ENCODE measurements at places on chromosomes 5 and 9.

DNA sequence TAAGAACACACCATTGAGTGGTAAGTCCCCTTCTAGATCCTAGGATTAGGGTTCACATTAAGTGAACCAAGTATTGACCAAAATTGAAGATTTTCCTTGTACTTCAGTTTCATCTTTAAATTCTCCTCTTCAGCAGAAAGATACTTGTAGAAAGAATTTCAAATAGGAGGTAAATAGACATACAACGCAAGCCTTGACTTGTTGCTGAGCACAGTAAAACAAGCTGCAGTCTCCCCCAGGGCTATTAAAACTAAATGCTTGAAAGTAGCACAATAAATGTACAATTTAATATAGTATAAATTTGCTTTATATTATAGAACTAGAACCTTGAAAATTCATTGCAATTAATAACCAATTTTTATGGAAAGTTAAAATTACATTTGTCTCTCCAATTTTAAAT lies 170.1 kb upstream of the TARS1 start:
- no peak for DNase-seq

- DNase-seq, result no peak
These were observed 516.6 kb downstream of the AGTPBP1 start for GRCh38 chr9:85225180-85225579.

- no peak for DNase-seq
These were observed 156.2 kb upstream of the NR3C1 start for GRCh38 chr5:143559586-143560109.

GRCh38 chr9:137241490-137242268 lies 592 bp downstream of the TUBB4B start:
- peak; percentile 72 for DNase-seq

GRCh38 chr5:121797681-121798518 lies 53.8 kb upstream of the FTMT start:
- no peak for DNase-seq

DNA sequence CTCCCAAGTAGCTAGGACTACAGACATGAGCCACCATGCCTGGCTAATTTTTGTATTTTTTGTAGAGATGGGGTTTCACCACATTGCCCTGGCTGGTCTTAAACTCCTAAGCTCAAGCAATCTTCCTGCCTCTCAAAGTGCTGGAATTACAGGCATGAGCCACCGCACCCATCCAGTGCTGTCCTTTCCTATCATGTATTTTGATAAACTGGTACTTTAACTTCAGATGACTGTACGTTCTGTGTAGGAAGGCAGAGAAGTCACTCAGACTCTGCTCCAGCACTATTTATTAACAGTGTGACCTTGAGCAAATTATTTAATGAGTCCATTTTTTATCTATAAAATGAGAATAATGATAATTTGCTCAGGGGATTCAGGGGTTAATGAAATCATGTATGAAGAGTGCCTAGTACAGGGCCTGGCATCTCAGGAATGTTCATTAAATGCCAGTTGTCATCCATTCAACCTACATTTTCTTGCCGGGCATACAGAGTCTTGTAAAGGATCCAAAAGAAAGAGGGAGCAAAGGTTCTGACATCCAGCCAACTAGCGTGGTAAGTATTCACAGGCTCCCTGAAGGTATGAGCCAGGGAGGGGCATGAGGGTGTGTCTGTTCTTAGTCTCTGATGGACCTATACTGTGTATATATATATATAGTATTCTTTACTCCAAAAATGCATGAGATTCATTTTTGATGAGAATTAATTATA lies 201.9 kb downstream of the PBX3 start:
- DNase-seq, result no peak

DNA sequence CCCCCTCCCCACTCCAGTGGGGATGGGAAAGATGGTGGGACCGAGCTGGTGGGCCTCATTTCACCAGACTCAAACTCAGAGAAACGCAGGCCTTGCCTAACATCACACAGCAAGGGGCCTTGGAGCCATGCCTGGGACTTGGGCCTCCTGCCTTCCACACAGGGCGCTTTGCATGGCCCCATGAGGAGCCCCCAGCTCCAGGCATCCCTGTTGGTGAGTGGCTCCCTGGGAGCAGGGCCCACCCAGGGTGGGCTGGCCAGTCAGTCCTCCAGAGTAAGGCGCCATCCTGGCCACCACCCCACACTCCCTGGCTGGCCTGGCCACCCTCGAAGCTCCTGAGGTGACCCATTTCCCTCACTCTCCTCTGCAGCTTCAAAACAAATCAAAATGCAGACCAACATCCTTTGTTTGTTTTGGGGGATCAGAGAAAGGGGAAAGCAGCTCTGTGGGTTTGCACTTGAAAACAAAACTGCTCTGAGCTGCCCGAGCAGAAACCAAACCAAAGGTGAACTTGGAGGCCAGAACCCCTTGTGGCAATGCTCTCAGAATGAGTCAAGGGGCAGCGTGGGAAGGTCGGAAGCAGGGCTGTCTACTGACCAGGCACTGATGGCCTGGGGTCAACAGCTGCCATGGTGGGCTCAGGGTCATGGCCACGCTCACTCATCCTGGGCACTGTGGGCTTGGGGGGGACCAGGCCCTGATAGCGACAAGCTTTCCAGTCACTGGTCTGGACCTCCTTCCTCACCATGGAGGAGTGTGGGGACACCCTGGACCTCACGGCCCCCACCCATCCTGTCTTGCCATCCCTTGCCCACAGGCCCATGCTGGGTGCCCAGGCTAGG lies 37.0 kb upstream of the VDAC1 start:
- no peak for DNase-seq

- no peak for DNase-seq
These were observed 283.7 kb upstream of the NR4A3 start for GRCh38 chr9:99537996-99538395.

- no peak for DNase-seq
These were observed 220.3 kb downstream of the SPATA31D1 start for GRCh38 chr9:82208741-82209450.

- no peak for DNase-seq
These were observed 8.7 kb upstream of the GDA start for GRCh38 chr9:72140586-72140985.

DNA sequence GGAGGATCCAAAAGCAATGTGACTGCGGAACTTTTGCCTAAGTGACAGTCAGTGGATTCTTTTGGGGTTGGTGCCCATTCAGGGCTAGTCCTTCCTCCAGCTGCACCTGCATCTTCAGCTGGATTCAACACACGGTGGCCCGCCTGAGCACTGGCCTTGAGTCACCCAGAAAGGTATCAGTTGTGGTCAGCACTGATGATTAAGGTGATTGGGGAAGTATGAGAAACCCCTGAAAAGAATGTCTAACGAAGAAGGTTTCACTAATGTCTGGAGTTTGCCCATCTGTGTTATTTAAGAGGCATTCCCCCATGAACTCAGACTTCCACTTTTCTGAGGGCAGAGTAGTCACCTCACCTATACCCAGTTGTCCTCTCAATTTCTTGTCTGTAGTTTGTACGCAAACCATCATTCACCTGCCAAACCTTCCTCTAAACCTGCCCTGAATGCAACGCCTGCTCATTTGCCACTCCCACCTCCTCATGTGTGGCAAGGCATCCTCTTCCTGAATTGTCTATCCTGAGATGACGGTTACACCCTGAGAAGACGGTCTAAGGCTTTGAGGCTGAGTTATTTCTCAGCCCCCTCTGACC lies 27.2 kb downstream of the CSF2 start:
- no peak for DNase-seq

DNA sequence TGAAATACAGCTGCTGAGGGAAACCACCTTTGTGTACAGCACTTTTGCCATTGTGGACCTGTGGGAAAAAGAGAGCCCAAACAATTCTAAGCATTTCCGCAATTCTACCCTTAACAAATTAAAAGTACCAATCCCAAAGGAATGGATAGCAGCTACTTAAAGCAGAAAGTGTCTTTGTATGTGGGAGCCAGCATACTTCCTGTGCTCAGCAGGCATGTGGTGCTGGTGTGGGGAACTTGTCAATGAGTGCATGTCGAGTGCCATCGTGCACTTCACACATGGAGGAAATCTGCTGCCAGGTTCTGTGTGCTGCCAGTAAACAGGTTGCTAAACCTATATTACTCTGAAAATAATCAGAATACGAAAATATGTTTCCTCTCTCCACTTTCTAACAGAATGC lies 399.0 kb downstream of the LRRC70 start:
- no peak for DNase-seq

DNA sequence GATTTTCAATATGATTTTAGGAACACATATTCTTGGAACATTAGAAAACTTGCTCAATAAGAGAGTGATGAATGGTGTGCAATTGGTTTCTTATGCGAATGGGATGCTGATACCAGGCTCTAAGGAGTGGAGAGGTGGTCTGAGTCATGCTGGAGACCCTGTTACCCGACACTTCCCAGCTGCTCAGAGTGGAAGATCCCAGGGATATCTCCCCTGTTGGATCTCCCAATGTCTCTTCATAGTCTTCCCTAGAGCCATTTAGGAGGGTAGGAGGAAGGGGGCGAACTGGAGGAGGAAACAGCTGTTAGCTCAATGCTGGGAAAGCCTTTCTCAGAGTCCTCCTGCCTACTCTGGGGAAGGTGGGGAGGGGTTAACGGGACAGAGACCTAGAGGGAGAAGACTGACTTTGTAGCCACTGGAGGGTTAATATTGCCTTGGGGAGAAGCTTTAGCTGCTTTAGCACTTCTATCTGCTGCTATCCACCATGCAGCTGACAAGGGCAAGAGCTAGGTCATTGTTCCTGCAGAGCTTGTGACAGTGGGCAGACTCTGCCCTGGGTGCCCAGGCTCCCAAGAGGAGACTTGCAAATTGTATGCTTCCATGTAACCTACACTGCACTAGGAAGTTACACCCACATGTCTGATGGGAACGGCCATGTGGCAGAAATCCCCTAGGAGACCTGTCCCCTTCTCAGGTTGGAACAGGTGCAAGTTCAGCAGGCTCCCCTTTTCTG lies 301.0 kb downstream of the GADD45G start:
- DNase-seq, result no peak

GRCh38 chr5:1264211-1264610 lies 30.7 kb downstream of the TERT start:
- no peak for DNase-seq
